Aortic smooth muscle cell (primary cell): ENCODE measurements at places on chromosomes 3 and 15. TPM values are rescaled to one million over a fixed set of nuclear protein-coding genes. Genes with fewer than 3 reads are reported as not detected.

Gene ILDR1
- not detected in 2 replicates for total RNA-seq

Gene ZNF502
- 5.2 and 5.9 TPM in 2 replicates for total RNA-seq

Gene CACNA2D3
- 0.12 and 0.79 TPM in 2 replicates for total RNA-seq

Gene IREB2
- total RNA-seq: 14.3 and 17.2 TPM in 2 replicates

Gene KIF9
- total RNA-seq: 5.5 and 6.5 TPM in 2 replicates

Gene CCRL2
- total RNA-seq: 0.87 and 1.7 TPM in 2 replicates

Gene GAP43
- 5.9 and 9.9 TPM in 2 replicates for total RNA-seq

Gene CCR8
- total RNA-seq: not detected in 2 replicates

Gene LRRC31
- not detected in 2 replicates for total RNA-seq

Gene MYZAP
- 0.44 and 0.66 TPM in 2 replicates for total RNA-seq

Gene CYP8B1
- not detected in 2 replicates for total RNA-seq

Gene PLS1
- total RNA-seq: 0.37 and 0.66 TPM in 2 replicates

Gene AMIGO3
- not detected in 2 replicates for total RNA-seq

Gene STRIT1
- not detected in 2 replicates for total RNA-seq

Gene ZDHHC3
- total RNA-seq: 46.4 and 59.3 TPM in 2 replicates

Gene GPR149
- not detected in 2 replicates for total RNA-seq

Gene ALDH1L1
- 3.2 and 3.3 TPM in 2 replicates for total RNA-seq

Gene NDN
- 39.4 and 42.4 TPM in 2 replicates for total RNA-seq

Gene SI
- total RNA-seq: not detected in 2 replicates

Gene FBLN2
- 461 and 547 TPM in 2 replicates for total RNA-seq

Gene GCHFR
- total RNA-seq: 2.4 and 3.2 TPM in 2 replicates

Gene ADGRG7
- total RNA-seq: 52.7 TPM in 1 of 2 replicates, not detected in the other

Gene ARNT2
- 4.6 and 6.5 TPM in 2 replicates for total RNA-seq

Gene GATM
- 0.37 and 0.40 TPM in 2 replicates for total RNA-seq

Gene GOLGA8S
- under 0.01 and 0.06 TPM in 2 replicates for total RNA-seq

Gene COL7A1
- total RNA-seq: 5.4 and 6.0 TPM in 2 replicates

Gene TM4SF18
- 2.7 and 3.4 TPM in 2 replicates for total RNA-seq

Gene STAB1
- 2.5 and 6.5 TPM in 2 replicates for total RNA-seq

Gene SEMA6D
- 7.1 and 8.1 TPM in 2 replicates for total RNA-seq

Gene ATP8B4
- 0.75 and 1.5 TPM in 2 replicates for total RNA-seq

Gene CPLX3
- total RNA-seq: under 0.01 TPM in 1 of 2 replicates, not detected in the other

Gene ARPP21
- 2.1 and 8.6 TPM in 2 replicates for total RNA-seq

Gene CKMT1A
- total RNA-seq: not detected in 2 replicates

Gene PIGZ
- total RNA-seq: 3.1 and 5.4 TPM in 2 replicates

Gene APEH
- total RNA-seq: 132 and 152 TPM in 2 replicates
